ENCODE measurements at places on chromosomes 6 and 20.

- no peak for DNase-seq
These were observed 32.7 kb downstream of the PLN start for GRCh38 chr6:118580585-118581419.

GRCh38 chr6:42363926-42364849 lies 87.5 kb downstream of the TRERF1 start:
- no peak for DNase-seq

DNA sequence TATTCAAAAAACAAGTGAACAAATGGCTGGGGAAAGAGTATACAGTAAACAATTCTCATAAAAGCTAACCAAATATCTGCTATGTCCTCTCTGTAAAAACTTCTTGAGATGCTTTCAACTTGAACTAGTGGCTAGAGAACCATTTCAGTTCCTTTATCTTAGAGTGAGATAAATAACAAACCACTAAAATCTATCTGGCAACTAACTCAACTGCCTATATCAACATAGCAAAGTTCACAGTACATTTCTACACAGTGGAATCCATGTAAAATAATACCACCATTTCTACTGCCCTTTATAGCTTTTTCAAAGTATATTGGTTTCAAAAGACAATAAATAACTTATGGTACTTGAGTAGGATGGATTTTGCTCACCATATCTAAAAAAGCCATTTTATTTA lies 95.1 kb downstream of the MMS22L start:
- DNase-seq = no peak

DNA sequence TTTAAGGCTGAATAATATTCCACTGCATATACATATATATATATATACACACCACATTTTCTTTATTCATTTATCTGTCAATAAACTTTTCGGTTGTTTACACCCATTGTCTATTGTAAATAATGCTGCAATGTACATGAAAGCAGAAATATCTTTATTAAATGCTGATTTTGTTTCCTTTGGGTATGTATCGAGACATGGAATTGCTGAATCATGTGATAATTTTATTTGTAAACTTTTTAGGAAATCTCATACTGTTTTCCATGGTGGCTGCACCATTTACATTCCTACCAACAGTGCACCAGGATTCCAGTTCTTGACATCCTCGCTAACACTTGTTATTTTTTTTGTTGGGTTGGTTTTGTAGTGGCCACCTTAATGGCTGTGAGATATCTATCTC lies 14.1 kb upstream of the HLA-DOA start:
- no peak for DNase-seq

- no peak for DNase-seq
These were observed 172.8 kb downstream of the FRK start for GRCh38 chr6:115887891-115888290.

GRCh38 chr6:98039443-98039842 lies 756.4 kb upstream of the MMS22L start:
- DNase-seq = no peak

DNA sequence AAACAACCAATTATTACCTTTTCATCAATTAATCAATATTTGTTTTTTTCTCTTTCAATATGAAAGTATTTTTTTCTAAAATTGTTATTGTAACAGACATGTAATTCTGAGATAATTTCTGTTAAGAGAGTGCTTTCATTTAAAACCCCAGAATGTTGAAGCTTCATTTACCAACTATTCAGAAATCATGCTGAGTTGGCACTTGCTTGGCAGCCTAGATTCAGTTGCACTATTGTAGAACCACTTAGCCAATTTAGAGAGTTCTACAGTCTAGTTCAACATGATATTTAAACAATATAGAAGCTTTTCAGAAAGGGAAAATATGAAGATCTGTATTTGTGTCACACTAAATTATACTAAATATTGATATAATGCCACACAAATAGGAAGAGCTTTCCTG lies 56.1 kb upstream of the NKAIN2 start:
- no peak for DNase-seq

- DNase-seq = no peak
These were observed 20.1 kb upstream of the UBE2V1 start for GRCh38 chr20:50133041-50133440.

DNA sequence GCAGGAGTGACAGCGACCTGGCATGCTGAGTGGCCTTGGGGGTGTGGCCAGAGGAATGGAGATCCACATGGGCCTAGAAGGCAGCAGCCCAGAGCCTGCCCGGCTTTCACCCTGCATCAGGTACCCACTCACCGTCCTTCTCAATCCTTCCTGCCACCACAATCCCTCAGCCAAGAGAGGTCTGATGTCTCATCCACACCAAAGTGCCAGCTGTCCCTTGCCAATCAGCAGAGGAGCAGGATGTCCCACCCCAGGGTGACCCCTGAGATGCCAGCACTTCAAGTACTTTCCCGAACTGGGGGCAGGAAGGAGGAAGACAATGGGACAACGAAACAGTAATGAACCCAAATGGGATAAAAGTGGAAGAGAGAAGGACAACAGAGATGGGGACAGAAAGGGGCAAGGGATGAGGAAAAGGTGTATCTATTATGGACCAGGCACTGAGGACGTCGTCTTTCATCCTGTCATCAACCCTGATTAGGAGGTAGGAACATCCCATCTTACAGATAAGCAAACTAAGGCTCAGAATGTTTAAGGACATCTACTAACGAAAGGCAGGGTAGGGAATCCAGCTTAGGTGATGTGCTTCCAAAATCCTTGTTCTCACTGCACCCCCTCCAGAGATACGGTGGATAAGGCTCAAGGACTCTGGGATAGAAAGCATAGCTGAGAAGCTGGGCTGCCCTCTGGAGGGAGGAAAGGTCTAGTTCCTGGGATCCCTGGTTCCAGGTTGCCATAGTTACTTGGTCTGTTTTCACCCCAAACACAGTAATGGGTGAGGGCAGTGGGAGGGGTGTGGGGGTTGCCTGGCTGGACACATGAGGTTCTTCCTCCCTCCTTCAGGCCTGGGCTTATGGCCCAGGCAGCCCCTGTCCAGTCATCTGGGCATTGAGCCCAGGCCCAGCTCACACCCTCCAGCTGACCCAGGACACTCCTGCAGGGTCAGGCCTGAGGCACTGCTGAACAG lies 4.5 kb upstream of the TNXB start:
- DNase-seq = peak; percentile 54

DNA sequence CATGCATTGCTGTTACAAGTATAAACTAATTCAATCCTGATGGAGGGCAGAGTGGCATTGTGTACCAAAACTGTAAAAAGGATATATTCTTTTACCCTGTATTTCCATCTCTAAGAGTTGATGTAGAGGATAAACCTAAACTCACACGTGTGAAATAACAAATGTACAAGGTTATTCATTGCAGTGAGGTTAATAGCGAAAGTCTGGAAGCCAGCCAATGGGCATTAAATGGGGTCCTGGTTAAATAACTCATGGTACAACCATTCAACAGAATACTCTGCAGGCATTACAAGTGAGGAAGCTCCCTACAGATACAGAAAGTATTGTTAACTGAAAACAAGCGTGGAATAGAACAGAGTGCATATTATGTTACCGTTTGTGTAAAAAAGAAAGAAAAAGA lies 56.9 kb downstream of the BCAS1 start:
- no peak for DNase-seq

- no peak for DNase-seq
These were observed 1.3 kb upstream of the PTK6 start for GRCh38 chr20:63538204-63539091.

- DNase-seq = no peak
These were observed 158.9 kb downstream of the RALGAPA2 start for GRCh38 chr20:20553541-20553940.

- DNase-seq = no peak
These were observed 36.9 kb downstream of the CEBPB start for GRCh38 chr20:50227506-50227905.

DNA sequence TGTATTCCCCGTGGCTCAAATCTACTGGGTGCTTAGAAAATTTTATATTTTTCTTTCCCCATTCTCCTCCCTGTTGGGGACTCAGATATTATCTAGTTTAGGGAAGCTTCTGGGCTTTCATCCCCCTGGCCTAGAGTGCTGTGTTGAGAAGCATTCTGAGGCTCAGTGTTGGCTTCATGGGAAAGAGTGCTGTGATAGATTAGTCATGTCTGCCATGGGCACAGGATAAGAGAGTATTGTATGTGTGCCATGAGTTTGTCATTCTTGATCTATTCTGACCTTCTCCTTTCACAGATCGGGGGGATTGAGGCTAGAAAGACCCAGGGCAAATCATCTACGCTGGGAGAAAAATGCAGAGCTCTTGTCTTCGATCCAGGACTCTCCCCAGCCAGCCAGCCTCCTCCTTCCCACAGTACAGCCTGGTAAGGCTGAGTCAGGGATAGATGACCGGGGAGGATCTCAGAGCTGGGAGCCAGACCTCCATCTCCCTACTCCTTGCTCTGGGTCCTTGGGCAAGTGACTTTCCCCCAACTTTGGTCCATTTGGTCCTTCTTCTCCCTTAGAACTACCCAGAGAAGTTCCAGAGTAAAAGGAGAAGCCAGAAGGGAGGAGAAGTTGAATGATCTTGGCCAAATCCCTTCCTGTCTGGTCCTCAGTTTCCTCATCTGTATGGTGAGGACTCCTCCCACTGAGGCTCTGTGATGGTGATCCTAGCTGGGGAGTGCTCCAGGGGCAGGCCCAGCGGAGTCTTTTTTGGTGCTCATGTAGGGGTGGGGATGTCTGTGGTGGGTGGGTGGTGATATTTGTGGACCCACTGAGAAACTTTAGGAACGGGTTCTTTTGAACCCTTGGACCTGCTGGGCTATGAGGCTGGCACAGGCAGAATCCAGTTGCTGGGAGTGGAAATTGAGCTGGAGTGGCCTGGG lies 5.0 kb downstream of the SRC start:
- DNase-seq = no peak

- no peak for DNase-seq
These were observed 104.0 kb downstream of the ISM1 start for GRCh38 chr20:13325033-13325432.

DNA sequence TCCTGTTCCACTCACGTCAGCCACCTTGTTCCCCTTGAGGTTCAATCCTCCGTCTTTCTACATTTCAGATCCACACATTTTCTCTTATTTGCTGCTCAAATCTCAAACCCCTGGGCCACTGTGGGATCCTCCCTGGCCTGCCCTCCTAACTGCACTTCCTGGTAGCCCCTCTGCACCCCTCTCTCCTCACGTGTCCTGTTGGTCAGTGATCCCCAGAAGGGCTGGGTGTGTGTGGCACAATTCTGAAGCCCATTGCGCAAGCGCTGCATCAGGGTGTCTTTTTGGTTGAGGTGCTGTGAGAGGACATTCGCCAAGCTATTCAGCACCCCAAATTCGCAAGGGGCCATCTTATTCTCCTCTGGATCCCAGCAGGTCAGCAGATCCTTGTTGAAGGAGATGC lies 2.3 kb downstream of the HLA-DMB start:
- DNase-seq = no peak

DNA sequence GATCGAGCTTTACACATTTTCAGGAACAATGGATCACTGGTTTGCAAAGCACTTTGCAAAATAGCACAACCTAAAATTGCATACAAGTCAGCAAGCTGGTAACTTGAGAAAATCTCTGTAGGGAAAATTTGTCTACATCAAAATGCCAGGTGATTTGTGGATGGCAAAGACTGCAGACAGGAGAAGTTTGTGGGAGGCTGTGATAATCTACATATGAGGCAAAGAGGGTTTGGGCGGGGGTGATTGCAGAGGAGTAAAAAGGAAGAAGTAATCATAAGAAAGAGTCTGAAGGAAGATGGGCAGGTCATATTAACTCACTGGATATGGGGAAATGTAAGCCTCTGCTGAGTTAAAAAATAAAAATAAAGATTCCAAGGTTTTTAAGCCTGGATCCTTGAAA lies 166.3 kb upstream of the STXBP5 start:
- DNase-seq = no peak

DNA sequence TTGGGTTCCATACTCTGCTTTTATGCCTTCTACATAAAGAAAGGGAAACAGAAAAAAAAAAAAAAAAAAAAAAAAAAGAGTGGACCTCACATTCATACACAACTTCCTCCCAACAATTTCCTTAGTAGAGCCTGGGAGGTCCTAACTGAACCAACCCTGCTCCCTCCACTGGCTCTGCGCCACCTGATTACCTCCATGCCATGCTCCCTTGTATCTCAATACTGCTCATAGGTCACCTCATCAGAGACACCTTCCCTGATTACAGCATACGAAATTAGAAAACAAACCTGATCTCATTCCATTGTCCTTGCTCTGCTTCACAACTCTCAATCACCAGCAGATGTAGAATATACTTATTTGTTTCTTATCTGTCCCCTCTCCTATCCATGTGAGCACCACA lies 134.2 kb upstream of the EYA4 start:
- no peak for DNase-seq

DNA sequence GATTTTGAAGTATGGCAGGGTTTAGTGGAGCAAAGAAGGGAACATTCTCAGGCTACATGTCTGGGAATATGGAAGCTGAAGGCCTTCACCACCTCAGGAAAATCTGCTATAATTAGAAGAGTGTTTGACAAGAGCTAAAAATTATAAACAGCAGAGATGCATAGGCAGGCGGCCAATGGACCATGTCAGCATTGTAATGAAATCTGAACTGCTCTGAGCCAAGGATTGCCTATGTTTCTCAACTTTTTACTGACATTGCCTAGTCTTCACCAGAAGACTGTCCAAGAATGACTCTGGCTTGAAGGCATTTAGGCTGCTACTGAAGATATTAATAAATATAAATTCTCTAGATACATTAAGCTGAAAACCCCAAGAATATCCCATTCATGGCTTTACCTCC lies 84.1 kb downstream of the C6orf52 start:
- no peak for DNase-seq

DNA sequence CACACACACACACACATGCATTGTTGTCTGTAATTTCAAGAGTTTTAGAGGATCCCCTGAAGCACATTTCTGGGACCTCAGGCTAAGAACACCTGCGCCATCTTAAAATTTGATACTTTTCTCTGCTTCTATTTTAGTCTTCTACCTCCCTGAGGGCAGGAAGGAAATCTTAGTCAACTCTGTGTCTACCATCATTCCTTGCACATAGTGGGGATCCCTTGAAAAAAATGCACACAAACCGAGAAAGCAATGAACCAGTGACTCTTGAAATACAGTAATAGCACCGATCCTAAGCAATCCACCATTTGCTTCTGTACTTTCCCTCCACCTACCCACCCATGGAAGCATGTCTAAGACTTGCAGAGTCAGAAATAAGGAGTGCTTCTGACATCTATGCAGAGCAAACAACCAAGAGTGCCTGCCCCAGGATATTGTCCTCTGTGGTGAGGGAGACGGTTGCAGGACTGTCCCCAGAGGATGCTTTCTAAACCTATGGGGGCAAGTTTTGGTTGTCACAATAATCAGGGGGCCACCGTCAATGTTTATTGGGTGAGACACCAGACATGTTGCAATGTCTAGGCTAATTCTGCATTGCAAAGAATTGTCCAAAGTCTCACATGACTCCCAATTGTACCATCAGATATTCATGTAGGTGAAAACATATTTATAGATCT lies 208.0 kb upstream of the TAB2 start:
- DNase-seq = no peak

- no peak for DNase-seq
These were observed 137.2 kb downstream of the BACH2 start for GRCh38 chr6:90159452-90159851.

GRCh38 chr6:19851241-19852089 lies 14.3 kb downstream of the ID4 start:
- DNase-seq = no peak

GRCh38 chr6:43471399-43471798 lies 6.0 kb upstream of the TJAP1 start:
- DNase-seq = no peak

Data from left lobe of liver (tissue), 2 donors.